Fibroblast of the conjunctiva (primary cell): ENCODE measurements at places on chromosomes 3 and 15.
A peak's percentile ranks its signal among the peaks of the same experiment; 100 is the strongest.

GRCh38 chr15:95247071-95247984 is 1016.0 kb downstream of the MCTP2 start:
- DNase-seq, result peak; percentile 86

DNA sequence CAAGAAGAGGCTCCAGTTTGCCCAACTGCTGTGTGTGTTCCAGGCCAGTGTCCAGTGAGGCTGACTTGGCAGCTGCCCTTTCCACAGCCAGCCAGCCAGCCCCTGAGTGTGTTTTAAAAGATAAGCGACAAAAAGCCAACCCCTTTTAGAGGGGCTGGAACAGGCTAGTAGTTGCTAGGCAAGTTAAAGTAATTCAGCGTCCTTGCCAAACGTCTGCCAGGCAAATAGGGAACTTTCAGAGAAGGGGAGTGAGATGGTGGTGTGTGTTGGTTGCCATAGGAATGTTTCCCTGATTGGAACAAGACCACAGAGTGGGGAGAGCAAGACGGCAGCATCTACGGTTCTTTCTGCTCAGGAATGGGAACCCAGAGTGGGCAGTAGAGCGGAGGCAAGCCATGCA is 86.3 kb downstream of the TMEM108 start:
- no peak for DNase-seq

- DNase-seq, result no peak
These were observed 66.7 kb downstream of the LARS2 start for GRCh38 chr3:45455040-45455439.

DNA sequence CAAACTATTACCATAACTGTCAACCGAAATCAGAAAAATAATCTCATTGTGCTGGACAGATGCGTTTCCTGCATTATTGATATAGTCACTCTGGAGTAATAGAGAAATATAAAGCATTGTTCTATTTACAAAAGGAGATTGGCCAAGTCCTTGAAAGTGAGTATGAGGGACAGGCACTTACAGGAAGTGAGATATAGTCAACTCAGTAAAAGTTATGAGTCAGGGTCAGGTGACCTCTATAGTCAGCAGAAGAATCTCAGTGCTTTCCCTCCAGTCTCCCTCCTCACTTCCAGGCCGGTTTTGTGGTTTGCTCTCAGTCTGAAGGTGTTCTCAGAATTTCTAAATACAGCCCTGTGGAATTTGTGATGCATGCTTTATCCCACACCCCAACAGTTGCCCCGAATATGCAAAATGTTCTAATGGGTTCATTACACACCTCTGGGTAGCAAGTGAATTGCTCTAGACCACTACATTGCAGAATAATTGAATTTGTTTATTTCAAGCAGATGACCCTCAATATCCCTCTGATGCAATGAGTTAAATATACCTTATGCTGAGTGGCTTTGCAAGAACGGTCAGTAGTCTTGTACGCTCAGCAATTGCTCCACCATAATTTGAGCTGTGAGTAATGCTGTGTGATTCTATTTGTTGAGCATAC is 787.7 kb downstream of the MCTP2 start:
- DNase-seq, result no peak

GRCh38 chr3:23000371-23000770 is 202.8 kb upstream of the UBE2E2 start:
- DNase-seq, result no peak

- DNase-seq, result no peak
These were observed 24.4 kb upstream of the COPG1 start for GRCh38 chr3:129224984-129225393.
